ENCODE measurements at places on chromosomes 3 and 15.

DNA sequence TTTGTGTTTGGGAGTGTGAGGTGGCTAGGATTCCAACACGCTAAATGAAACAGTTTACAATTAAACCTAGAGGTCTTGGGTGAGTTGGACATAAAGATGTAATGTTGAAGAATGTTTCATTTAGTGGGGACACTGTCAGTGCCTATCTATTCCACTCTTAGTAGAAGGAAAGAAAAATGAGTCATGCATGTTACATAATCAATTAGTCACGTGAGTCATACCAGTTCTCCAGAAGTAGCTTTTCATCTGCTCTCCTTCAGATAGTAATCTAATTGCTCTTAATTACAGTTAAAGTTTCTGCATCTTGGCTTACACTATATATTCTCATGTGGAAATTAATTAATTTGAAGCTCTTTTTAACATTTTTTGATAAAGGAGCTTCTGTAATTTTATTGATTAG is 115.7 kb upstream of the P2RY1 start:
- no peak for DNase-seq

GRCh38 chr15:28957606-28958498 is 72.1 kb downstream of the APBA2 start:
- no peak for DNase-seq

- DNase-seq: no peak
Observed at GRCh38 chr3:36132214-36132613, 248.1 kb upstream of the STAC start.

DNA sequence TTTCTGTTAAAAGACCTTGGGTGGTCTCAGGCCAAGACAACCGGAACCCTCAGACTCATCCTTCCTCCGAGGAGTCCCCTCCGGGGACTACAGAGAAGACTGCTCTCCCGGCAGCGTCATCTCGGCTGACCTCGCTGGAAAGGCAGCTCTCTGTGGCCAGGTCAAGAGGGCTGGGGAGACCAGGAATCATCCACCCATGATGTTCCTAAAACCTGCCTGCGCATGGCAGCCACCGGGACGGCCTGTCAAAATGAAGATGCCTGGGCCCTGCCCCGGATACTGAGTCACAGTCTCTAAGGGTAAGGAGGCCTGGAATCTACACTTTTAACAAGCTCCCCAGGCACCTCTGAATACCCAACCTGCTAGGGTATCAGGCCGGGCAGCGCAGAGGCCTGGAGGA is 78.6 kb downstream of the RPN1 start:
- no peak for DNase-seq

DNA sequence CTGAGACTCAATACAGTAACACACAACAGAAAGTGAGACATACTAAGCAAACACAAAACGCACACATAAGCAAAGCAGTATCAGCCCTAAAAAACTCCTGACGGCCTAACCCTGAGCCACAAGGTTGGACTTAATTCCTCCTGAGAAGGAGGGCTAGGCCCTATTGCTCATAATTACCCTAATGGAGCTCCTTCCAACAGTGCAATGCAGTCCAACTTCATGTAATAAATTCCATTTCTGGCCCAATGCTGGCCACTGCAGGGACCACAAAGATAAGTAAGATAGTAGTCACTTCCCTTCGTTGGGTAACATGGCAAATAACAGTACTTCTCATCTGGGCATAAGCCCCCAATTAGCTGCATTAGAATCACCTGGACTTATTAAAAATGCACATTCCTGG is 4.2 kb downstream of the VPS39 start:
- no peak for DNase-seq
